Activated naive CD4-positive, alpha-beta T cell treated with anti-CD3 and anti-CD28 coated beads for 36 hours (primary cell): ENCODE measurements at places on chromosomes 13 and 19.
A peak's percentile ranks its signal among the peaks of the same experiment; 100 is the strongest.

- DNase-seq: peak; percentile 47
Measured at GRCh38 chr19:55206664-55207500, 2.4 kb downstream of the PTPRH start.

GRCh38 chr13:35879111-35879510 is 252.1 kb downstream of the DCLK1 start:
- no peak for DNase-seq

DNA sequence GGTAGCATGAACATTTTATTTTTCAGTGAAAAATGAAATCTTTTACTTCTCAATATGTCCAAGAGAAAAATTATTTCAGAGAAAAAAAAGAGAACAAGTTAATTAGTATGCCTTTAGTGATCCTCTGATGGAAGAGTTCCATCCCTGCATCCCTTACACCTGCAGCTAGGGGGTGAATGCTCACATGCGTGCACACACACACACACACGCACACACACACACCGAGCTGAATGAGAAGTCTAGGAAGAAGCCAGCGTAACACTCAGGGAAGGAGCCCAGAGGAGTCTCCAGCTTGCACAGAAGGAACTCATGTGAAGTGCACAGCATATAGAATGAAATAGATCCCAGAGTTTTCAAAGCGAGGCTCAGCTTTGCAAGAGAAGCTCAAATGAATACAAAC is 510.5 kb downstream of the IRS2 start:
- no peak for DNase-seq

DNA sequence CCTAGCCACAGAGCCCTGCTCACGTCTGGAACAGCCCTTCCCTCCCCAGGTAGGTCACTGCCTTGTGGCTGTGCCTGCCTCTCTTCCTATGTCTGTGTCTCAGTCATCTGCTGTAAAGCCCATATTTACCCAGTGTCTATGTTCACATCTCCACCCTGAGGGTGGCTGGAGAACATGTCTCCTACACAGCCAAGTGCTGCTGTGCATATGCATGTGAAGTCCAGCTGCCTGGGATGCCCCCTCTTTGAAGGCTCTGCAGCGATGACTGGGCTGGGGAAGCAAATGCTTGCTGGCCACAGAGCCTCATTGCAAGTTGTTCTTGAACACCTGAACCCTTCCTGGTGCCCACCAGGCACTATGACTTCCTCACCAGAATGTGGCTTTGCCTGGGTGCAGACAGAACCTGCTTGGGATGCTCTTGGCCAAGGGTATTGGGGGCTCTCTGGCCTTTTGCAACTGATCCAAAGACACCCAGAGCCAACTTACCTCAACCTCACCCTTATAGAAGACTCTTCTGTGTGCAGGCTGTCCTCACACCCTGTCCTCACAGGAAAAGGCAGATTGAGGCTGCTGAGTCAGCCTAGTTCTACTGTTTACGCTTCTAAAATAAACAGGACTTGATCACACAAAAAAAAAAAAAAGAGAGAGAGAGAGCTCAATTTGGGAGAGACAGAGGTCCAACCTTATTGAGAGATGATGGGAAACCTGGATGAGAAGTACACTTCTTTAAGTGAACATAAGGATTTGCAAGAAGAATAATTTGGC is 26.5 kb downstream of the MRPL57 start:
- no peak for DNase-seq

DNA sequence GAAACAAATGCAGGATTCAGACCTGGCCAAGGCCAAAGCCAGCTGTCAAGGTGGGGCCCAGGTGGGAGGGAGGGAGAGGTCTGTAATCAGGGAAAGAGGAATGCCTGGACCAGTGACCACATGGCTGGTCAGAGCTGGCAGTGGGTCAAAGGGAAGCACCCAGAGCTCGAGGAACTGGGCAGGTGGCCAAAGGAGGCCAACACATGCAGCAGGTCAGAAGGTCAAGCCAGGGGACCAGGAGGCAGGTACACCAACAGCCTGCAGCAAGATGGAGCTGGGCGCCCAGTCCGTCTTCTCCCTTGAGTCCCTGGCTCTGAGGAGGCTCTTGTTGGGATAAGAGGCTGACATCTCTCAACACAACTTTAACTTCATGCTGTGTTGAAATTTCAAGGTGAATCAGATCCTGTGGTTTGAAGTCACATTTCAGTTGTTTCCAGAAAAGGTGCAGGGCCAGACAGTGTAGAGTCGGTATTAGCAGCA is 17.1 kb downstream of the GPATCH1 start:
- DNase-seq: no peak

DNA sequence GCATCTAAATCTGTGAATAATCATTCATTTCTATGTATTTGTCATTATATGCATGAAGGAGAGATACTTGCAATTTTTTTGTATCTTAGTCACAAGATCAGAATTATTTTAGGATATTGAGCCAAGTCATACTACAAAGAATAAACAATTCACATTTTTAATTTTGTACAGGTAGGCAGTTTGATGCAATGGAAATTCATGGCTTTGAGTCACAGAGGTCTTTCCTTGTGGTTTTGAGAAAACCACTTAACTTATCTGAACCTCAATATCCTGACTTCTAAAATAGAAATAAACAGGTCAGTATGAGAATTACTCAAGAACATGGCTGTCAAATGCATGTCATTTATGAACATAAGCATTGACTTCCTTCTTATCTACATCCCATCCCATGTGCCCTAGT is 221.4 kb upstream of the SLC10A2 start:
- no peak for DNase-seq

DNA sequence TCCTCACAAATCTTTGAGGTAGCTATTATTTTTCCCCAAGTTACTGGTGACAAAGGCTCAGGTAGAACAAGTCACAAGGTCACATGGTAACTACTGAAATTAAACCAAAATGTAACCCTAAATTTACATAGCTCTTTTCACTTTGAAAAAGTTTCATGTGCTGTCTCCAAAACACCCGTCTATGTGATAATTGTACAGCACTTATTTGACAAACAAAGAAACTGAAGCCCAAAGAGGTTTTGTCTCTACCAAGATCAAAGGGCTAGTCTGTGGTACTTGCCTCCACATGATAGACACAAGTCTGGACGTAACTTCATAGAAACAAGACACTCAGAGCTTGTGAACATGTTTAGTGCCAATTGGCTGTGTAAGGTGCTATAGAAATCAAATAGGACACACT is 108.3 kb downstream of the SACS start:
- DNase-seq: no peak

DNA sequence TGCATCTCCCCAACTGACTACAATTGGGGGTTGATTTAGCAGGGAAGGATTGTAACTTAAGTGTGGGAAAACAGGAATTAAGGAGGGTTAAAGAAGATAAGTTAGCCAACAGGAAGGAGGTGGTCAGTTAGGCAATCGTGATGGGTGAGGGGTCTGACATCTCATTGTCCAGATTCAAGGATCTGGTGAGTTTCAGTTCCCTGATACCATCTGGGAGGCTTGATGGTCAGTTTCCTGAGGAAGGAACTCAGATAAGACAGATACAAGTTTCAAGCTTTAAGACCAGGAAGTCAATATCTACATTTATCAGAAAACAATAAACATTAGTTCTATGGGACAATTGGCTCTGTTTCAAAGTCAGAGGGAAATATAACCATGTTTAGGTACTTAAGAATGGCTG is 601.8 kb downstream of the SLITRK6 start:
- no peak for DNase-seq

GRCh38 chr19:55443045-55443823 is at the start of gene SHISA7:
TSS of gene SHISA7 (minus strand) at chr19:55443300. CDS start at chr19:55442863, 437 bp downstream.
- no peak for DNase-seq

GRCh38 chr19:39590265-39590664 is 12.1 kb upstream of the LGALS13 start:
- DNase-seq: peak; percentile 41

GRCh38 chr13:73057284-73058063 is 1.3 kb upstream of the KLF5 start:
- no peak for DNase-seq

DNA sequence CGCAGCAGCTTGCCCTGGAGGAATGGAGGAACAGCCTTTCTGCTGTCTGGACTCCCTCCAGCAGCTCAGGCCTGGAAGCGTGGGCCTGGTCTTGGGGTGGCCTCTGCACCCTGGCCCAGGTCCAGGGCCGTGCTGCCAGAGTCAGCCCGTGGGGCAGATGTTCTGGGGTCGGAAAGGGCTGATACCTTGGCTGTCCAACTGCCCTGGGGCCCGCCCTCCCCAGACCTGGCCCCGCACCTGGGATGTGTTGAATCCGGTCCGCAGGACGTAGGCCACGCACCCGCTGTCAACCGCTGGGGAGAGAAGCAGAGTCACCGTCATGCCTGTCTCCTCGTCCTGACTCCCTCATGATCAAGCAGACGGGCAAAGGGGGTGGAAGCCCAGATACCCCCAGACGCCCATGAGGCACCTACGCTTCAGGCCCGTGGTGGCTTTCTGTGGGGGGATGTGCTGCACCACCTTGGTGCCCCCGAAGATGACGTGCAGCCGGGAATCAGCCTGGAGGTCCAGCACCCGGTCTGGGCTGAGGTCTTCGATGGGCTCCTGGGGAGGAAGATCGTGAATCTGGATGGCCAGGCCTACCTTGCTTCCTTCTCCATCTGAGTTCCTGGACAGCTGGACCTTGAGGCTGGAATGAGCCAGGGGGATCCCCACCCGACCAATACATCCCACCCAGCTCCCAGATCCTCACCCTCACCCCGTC is 7.7 kb downstream of the ATP13A1 start:
- DNase-seq: no peak

GRCh38 chr13:46666727-46667456 is 113.9 kb downstream of the LRCH1 start:
- DNase-seq: peak; percentile 12

DNA sequence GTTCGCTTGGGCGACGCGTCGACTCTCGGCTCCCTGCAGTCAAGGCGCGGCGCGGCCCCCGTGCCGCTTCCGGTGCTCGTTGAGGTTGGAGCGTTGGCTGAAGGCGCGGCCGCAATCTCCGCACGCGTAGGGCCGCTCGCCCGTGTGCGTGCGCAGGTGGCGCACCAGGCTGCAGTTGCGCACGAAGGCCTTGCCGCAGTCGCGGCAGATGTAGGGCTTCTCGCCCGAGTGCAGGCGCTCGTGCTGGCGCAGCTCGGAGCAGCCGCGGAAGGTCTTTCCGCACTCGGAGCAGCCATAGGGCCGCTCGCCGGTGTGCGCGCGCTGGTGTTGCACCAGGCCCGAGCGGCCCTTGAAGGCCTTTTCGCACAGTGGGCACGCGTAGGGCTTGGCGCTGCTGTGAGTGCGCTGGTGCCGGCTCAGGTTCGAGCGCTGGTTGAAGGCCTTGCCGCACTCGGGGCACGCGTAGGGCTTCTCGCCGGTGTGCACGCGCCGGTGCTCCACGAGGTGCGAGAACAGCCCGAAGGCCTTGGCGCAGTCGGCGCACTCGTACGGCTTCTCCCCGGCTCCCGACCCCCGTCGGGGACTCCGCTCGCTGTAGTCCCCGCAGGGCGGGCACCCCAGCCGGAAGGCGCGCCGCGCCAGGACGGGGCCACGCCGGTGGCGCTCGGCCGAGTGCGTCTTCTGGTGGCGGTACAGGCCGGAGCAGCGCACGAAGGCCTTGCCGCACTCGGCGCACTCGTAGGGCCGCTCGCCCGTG is 5.3 kb upstream of the ZNF497 start:
- DNase-seq: no peak

GRCh38 chr13:36848199-36848982 is 29.4 kb downstream of the RFXAP start:
- peak; percentile 12 for DNase-seq

- DNase-seq: no peak
Measured at GRCh38 chr19:2207008-2207407, 29.1 kb downstream of the PLEKHJ1 start.

- no peak for DNase-seq
Measured at GRCh38 chr13:114108141-114108761, 24.2 kb downstream of the RASA3 start.

DNA sequence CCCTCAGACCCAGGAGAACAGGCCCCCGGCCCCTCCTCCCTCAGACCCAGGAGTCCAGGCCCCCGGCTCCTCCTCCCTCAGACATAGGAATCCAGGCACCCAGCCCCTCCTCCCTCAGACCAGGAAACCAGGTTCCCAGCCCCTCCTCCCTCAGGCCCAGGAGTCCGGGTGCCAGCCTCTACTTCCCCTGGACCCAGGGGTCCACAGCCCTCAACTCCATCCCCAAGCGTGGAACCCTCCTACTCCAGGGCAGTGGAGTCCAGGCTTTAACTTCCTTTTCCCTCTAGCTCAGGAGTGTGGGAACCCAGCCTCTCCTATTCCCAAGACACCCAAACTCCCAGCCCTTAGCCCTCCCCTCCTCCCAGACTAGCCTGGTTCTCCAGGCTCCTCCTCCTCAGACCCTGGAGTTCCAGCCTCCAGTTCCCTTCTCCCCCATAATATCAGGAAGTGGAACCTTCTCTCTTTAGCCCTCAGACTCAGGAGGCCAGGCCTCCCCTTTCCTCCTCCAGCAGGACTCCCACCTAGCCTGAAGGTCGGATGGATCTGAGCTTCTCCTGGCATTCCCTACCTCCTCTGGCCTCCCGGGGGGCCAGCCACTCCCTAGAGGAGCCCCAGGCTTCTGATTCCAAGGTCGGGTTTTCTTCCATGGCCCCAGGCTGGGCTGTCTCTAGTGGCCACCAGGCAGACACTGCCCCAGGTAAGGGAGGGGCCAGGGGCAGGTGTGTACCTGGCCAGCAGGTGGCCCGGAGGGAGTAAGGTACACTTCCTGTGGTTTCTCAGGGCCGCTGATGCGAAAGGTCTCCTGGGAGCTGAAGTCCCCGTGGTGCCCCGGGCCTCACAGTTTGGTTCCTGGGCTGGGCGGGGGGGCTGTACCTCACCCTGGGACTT is at the start of gene TMC4:
TSS of gene TMC4 (minus strand) at position 690 of the 888 bp plus-strand sequence. CDS start at position 647, 43 bp downstream.
- DNase-seq: no peak

- DNase-seq: no peak
Measured at GRCh38 chr19:19427302-19427701, 21.8 kb downstream of the GATAD2A start.

GRCh38 chr13:78630511-78630910 is 27.2 kb upstream of the POU4F1 start:
- no peak for DNase-seq

DNA sequence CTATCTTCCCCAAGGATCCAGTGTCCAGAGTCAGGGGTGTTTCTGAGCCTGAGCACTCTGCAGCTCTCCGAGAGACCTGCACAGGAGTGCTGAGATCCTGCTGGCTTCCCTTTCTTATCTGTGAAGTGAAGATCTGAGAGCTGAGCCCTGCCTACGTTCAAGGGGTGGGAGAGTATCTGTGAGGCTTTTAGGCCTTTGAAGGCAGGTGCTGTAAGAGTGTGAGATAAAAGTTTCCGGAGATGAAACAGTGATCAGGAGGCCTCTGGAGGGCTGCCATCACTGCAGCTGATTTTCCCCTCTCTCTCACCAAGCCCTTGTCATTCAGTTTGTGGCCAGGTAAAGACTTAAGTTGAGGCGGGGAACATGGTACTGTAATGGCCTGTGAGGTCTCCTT is 83.1 kb downstream of the AKAP11 start:
- peak; percentile 83 for DNase-seq

- DNase-seq: no peak
Measured at GRCh38 chr19:2110822-2111221, 14.1 kb downstream of the IZUMO4 start.

GRCh38 chr19:40147693-40148347 is 43.4 kb upstream of the MAP3K10 start:
- DNase-seq: peak; percentile 65

- no peak for DNase-seq
Measured at GRCh38 chr13:77521595-77522367, 13.7 kb upstream of the SCEL start.

- no peak for DNase-seq
Measured at GRCh38 chr13:27765650-27766049, 26.6 kb upstream of the GSX1 start.
